ENCODE measurements at places on chromosomes 1 and 21.

DNA sequence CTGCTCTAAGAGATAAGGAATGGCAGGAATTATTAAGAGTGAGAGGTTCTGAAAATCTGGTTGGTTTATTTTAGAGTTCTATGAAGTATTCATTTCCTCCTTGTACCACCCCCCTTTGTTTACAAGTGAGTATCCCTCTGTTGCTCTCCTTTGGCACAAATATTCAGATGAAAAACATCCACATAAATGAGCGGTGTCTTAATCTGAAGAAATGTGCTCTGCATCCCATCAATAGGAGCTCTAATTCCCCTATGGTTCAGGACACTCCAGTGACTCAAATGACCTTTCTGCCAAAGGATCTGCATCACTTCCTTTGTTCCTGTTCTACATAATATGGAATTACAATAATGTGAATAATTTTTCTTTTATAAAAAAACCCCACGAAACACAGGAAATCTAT is 16.6 kb downstream of the DDAH1 start:
- no peak for DNase-seq

DNA sequence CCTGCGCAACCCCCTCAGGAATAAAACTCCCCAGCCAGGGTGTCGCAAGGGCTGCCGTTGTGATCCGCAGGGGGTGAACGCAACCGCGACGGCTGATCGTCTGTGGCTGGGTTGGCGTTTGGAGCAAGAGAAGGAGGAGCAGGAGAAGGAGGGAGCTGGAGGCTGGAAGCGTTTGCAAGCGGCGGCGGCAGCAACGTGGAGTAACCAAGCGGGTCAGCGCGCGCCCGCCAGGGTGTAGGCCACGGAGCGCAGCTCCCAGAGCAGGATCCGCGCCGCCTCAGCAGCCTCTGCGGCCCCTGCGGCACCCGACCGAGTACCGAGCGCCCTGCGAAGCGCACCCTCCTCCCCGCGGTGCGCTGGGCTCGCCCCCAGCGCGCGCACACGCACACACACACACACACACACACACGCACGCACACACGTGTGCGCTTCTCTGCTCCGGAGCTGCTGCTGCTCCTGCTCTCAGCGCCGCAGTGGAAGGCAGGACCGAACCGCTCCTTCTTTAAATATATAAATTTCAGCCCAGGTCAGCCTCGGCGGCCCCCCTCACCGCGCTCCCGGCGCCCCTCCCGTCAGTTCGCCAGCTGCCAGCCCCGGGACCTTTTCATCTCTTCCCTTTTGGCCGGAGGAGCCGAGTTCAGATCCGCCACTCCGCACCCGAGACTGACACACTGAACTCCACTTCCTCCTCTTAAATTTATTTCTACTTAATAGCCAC is 696 bp downstream of the TGFB2 start:
- no peak for DNase-seq

GRCh38 chr21:40315626-40316025 is 448.4 kb downstream of the PCP4 start:
- DNase-seq = no peak

DNA sequence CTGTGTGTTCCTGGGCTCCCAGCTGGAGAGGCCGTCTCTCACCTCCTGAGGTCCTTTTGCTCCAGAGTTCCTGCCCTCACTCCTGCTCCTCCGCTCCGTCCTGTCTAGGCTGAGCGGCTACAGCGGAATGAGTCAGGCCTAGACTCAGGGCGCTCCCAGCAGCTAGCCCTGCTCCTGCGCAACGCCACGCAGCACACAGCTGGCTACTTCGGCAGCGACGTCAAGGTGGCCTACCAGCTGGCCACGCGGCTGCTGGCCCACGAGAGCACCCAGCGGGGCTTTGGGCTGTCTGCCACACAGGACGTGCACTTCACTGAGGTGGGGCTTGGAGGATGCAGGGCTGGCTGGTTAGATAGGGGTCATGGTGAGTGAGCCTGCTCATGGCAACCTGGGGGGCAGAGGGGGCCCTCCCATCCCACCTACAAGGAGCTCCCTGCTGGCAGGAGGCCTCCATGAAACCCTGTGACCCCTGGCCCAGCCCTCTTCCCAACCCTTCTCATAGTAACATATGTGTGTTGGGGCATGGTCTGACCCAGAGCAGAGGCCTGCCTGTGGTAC is 15.1 kb downstream of the PSRC1 start:
- DNase-seq = no peak

- no peak for DNase-seq
Measured at GRCh38 chr1:209704584-209704983, at the start of gene HSD11B1. HSD11B1 (plus strand) TSS chr1:209704846; CDS start chr1:209704943, 97 bp downstream.

GRCh38 chr21:43025636-43026180 is 49.9 kb downstream of the CBS start:
- no peak for DNase-seq

DNA sequence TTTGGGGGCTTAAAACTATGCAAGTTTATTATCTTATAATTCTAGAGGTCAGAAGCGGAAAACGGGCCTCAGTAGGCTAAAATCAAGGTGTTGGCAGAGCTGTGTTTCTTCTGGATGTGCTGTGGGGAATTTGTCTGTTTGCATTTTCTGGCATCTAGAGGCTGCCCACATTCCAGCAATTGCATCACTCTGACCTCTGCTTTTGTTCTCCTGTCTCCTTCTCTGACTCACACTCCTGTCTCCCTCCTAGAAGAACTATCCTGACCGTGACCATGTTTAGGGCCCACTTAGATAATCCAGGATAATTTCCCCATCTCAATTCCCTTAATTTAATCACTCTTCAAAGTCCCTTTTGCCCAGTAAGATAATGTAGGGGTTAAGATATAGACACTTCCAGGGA is 127.4 kb upstream of the DEPDC1 start:
- no peak for DNase-seq

DNA sequence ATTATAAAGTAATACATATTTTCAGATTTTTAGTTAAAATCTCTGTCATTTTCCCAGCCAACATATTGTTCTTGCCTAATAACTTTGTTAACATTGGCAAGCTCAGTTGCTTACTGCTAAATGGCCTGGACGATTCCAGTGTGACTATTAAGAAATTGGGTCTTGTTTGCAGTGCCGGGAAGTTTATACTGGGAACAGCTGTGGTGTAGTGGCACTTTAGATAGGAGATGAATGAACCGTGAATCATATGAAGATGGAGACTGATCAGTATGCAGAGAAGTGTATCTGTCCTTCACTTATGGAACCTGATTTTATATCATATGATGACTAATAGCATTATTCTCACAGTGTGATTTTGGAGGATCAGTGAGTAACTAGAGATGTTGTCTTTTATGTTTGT is 3.3 kb downstream of the CHRM3 start:
- DNase-seq = no peak

DNA sequence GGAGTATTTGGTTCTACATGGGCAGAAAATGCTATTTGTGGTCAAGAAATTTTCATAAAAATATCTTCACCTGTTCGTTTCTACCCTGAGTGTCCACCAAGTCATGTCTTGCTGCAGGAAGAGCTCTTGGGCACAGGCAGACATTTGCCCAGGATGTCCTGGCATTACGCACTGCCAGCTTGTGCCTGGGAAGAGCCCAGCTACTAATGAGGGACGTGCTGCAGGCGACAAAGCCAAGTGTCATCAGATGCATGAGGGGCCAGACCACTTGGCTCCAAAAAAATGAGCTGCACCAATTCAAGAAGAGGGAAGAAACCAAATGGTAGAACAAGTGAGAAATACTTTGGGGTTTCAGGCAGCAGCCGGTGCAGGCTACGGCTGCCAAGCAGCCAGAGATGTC is 12.9 kb downstream of the RNU5D-1 start:
- DNase-seq = no peak

- no peak for DNase-seq
Measured at GRCh38 chr1:221672965-221673364, 68.9 kb downstream of the DUSP10 start.

DNA sequence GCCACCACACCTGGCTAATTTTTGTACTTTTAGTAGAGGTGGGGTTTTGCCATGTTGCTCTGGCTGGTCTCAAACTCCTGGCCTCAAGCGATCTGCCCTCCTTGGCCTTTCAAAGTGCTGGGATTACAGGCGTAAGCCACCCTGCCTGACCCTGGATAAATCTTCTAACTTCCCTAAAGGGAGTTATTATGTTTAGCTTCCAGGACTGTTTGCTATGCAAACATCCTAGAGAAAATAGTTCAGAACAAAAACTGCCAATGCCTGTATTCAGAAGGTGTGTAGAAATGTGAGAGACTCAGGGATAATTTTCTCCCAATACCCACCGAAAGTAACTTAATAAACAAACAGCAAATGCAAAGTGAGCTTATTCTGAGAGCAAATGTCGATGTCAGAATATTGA is 301.2 kb downstream of the TGFB2 start:
- no peak for DNase-seq

GRCh38 chr1:16900751-16901150 is 5.0 kb downstream of the RNU1-2 start:
- DNase-seq = no peak

DNA sequence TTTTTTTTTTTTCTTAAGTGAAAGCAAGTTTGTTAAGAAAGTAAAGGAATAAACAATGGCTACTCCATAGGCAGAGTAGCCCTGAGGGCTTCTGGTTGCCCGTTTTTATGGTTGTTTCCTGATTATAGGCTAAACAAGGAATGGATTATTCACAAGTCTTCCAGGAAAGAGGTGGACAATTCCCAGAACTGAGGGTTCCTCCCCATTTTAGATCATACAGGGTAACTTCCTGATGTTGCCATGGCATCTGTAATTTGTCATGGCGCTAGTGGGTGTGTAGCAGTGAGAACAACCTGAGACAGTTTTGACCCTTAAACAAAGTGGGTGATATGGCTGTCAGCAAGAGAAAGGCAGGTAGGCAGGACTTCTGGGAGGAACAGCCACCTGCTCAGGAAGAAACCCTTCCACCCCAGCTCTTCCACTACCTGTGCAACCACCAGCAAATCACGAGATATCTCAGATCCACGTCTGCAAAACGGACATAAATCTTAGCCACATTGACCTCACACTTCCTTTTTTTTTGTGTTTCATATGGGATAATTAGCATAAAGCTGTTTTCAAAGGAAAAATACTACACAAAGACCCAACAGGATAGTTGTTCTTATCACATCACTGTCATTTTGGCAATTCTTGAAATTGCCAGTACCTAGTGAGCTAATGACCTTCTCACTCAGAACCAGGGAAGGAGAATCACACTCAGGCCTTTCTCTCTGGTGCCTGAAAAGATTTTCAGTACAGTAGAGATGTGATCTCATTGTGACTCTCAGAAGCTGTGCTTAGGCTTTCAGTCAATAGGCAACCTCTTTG is 34.8 kb upstream of the DUSP10 start:
- peak; percentile 88 for DNase-seq

DNA sequence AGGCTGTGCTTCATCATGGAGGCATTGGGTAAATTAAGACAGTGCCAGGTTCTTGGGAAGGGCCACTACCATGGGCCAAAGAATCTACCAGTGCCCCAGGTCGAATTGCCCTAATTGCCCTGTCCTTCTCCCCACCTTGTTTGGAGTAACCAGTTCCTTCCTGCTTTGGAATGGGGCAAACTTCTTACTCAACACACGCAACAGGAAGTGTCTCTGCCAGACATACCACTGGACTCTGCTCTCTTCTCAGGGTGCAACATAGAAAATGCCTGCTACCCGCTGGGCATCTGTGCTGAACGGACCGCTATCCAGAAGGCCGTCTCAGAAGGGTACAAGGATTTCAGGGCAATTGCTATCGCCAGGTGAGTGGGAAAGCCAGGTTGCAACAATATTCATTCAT is 15.8 kb downstream of the CDA start:
- no peak for DNase-seq

DNA sequence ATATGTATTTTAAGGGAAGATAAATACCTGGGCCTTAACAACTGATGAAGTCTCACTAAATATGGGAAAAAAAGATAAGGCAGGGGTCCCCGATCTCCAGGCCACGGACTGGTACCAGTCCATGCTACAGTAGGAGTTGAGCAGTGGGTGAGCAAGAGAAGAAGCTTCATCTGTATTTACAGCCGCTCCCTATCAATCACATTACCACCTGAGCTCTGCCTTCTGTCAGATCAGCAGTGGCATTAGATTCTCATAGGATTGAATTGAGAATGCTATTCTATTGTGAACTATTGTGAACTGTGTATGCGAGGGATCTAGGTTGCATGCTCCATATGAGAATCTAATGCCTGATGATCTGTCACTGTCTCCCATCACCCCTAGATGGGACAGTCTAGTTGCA is 43.0 kb upstream of the PAXBP1 start:
- DNase-seq = no peak

GRCh38 chr1:10643607-10644306 is 152.7 kb downstream of the CASZ1 start:
- no peak for DNase-seq

DNA sequence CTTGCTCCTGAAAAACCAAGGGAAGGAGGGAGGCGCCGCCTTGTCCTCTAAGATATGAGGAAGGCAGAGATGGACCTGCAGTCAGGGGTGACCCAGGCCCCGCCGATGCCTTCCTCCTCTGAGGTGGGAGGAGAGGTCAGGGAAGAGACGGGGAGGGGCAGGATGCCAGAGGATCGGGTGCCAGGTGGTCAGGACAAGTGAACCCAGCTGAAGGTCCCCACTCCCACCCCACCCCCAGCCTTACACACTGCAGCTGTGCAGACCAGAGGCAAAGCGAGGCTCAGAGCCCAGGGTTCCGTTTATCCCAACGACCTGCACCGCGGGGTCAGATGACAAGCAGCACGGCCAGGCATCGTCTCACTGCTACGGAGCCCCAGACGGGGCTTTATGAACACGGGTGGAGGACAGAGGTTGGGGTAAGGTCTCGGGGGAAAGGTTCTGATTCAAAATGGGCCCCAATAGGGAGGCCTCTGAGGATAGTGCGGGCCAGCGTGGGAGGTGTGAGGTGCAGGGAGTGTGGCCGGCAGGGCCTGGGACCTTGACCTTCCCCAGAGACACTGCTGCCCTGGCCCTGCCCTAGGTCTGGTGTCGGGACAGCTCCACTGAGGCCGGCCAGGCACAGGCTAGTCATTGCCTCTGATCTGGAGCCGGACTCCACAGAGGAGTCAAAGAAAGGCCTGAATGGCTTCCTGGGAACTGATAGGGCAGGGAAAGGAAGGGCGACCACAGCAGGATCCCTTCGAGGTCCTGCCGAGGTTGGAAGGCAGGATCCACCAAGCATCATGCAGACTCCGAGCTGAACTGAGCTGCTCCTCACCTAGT is 112.4 kb downstream of the WDR4 start:
- no peak for DNase-seq

GRCh38 chr1:52552505-52553361 is at the start of gene TUT4:
TUT4 (minus strand) TSS chr1:52553092; CDS start chr1:52526280, 26,812 bp downstream.
- DNase-seq = no peak

DNA sequence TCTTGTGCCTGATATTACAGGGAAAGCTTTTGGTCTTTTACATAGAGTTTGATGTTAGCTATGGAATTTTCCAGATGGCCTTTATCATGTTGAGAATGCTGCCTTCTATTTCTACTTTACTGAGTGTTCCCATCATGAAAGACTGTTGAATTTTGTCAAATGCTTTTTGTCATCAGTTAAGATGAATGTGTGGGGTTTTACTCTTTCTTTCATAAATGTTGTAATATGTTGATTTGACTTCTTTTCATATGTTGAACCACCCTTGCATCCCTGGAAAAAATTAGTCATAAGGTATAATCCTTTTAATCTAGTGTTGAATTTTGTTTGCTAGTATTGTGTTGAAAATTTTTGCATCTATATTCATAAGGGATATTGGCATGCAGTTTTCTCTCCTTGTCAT is 16.1 kb upstream of the HOOK1 start:
- DNase-seq = no peak

GRCh38 chr1:2544093-2544874 is 11.9 kb upstream of the TNFRSF14 start:
- DNase-seq = no peak

All from GM12864 (cell line).